ENCODE measurements at places on chromosomes 4 and X.

DNA sequence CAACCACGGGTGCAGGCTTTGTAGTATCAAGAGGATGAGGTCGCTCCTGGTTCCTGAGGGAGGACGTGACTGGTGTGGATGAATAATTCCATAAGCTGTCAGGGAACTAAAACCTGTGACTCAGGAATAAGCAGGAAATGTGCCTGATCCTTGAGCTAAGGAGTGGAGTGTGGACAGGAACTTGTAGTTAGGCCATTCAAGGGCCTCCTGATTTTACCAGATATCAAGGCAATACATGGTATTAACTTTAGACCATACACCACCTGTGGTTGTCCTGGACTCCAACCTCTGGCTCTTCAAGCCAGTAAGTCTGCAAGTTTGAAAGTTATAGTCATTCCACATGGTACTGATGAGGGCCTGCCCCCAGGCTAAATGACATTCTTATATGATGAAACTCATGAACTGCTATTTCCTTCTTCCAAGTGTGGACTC is 12.1 kb upstream of the ING2 start:
- no peak for DNase-seq

- no peak for DNase-seq
These were observed 25.7 kb upstream of the PCDH19 start for GRCh38 chrX:100435726-100436125.

- no peak for DNase-seq
These were observed 171.1 kb downstream of the PDGFC start for GRCh38 chr4:156800463-156800862.

DNA sequence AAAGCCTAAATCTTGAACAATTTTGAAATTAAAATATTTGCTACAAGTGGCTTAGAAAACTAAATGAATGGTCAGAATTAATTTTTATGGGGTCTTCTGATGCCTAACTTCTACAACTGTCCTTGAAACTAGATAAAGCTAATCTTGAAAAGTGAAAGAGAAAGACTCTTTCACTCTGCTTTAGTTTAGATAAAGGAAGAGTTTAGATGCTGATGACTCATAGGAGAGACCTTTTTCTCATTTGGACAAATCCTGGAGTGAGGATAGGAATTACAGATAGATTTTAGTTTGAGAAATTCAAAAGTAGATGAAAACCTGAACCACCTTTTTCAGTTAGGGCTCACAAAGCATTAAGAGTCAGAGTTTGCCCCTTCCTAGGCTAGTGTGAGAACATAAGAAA is 342.3 kb upstream of the GRID2 start:
- no peak for DNase-seq

DNA sequence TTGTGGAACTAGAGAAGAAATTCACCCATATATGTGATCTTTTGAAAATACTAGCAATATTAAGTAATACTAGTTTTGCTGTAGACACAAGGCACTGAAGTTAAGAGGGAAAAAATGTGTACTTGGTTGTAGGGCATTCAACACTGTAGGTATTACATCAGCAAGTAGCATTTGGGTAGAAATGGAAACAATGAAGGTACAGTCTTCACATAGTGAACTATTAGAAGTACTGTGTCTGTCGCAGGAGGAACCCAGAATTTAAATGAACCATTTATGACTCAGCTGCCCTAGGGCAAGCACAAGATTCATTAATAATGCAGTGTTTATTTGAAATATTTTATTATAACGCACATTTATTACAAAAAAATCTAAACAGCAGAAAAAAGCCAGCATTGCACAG is 572.7 kb upstream of the TENM3 start:
- DNase-seq: no peak

GRCh38 chr4:152956650-152957436 is 20.7 kb downstream of the FHDC1 start:
- DNase-seq: no peak

DNA sequence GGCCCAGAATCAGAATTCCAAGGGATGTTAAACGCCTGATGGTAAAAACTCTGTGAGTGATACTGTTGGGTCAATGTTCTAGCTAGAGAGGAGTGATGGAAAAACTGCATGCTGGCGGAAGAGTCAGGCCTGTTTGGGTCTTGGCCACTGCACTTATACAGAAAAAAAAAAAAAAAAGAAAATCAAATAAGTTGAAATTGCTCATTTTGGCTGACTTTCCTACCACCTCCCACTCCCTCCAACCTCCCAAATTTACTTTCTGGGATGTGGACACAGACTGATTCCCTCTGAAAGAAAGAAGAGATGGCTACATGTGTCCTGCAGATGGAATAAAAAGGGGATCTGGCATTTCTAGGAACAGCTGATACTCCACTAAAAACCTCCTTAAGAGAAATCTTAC is 234.1 kb upstream of the GIMD1 start:
- no peak for DNase-seq

DNA sequence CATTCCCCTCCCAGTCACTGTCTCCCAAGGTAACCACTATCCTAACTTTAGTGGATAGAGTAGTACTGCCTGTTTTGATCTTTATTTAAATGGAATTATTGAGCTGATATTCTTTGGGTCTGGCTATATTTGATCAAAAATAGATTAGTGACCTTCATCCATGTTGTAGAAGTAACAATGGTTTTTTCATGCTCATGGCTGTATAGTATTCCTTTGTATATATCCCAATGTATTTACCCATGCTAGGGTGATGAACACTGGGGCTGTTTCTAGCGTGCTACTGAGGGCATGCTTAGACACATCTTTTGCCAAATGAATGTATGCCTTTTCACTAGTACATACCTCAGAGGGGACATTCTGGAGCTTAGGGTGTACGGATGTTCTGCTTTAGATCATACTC is 10.1 kb upstream of the MAGEA8 start:
- no peak for DNase-seq

DNA sequence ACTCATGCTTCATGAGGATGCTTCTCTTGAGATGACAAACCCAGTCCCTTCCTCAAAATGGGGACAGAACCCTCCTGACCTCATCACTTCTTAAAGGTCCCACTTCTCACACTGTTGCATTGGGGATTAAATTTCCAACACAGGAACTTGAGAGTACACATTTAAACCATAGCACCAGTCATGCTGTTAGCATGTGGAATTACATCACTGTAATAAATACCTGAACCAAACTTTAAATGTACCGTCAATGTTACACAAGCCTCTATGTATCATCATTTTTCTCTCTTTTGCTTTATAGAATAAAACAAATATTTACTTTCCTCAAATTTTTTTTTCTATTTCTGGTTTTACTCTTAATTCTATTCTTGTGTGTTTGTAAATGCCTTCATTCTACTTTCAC is 448.2 kb downstream of the CCSER1 start:
- no peak for DNase-seq

DNA sequence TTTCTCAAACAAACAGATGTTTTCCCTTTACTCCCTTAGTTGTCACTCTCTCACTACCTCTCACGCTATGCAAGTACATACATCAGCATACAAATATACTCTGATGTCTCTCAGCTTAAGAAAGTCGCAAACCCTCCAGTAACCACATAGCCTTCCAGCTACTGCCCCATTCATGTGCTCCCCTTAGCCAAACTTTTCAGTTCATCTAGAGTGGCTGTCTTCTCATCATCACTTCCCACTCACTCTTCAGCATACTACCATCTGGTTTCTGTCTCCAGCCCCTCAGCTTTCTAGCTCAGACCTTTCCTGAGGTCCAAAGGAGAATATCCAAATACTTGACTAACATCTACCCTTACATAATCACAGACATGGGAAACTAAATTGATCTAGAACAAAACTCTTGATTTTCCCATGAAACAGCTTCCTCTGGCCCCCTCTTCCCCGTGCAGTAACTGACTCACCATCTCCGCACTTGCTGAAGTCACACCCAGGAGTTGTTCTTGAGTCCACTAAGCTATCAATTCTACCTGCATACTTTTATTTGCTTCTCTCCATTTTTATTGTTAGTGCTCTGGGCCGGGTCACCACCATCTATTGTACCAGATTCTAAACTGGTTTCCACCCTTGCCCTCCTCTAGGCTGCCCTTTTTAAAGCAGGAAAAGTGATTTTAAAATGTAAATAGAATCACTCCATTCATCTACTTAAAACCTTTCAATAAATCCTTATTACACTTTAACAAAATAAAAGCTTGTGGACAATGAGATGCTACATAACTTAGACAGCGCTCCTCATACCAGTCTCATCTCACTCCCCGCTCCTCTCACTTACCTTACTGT is 57.2 kb downstream of the CASP6 start:
- no peak for DNase-seq

GRCh38 chrX:16869393-16870094 is 618 bp downstream of the RBBP7 start:
- DNase-seq: peak; percentile 18

All from stimulated activated CD8-positive, alpha-beta memory T cell treated with anti-CD3 and anti-CD28 coated beads, Interleukin-7, amount 100 ng/mL, for 1 hour (primary cell).